ENCODE measurements at places on chromosomes 6 and 20.

DNA sequence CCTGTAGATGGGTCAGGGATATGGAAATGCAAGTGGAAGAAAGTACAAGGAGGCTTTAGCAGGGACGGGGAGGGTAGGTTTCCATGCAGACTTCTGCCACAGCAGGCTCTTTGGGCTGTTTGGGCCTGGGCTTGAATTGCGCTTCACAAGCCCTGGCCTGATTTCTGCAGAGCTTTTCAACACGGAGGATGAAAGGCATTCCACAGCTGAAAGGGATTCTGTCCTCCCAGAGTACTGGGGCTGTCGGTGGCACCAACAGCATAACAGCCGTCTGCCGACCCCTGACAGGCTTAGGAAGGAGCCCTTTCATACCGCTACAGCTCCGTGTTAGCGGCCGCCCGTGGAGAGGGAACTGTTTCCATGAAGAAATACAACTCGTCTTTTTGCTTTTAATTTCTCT lies 22.9 kb upstream of the TBC1D7 start:
- no peak for DNase-seq

- DNase-seq, result peak; percentile 35
Observed at GRCh38 chr6:135181333-135182070, 394 bp downstream of the MYB start.

DNA sequence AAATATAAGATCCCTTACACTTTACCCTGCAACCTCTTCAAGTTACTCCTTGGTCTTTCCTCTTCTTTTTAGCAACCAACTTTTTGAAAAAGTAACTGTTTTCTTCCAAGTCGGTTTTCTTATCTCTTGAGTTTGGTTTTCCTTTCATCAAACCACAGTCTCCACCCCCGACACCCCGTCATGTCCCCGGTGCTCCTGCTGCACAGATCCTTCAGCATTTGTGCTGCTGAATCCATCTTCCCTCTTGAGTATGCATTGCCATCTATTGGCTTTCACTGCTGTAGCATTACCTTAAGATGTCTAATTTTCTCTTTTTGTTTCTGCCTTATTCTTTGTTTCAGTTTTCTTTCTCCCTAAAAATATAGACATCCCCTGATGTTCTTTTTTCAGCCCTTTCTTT lies 11.9 kb upstream of the TNFRSF21 start:
- no peak for DNase-seq

DNA sequence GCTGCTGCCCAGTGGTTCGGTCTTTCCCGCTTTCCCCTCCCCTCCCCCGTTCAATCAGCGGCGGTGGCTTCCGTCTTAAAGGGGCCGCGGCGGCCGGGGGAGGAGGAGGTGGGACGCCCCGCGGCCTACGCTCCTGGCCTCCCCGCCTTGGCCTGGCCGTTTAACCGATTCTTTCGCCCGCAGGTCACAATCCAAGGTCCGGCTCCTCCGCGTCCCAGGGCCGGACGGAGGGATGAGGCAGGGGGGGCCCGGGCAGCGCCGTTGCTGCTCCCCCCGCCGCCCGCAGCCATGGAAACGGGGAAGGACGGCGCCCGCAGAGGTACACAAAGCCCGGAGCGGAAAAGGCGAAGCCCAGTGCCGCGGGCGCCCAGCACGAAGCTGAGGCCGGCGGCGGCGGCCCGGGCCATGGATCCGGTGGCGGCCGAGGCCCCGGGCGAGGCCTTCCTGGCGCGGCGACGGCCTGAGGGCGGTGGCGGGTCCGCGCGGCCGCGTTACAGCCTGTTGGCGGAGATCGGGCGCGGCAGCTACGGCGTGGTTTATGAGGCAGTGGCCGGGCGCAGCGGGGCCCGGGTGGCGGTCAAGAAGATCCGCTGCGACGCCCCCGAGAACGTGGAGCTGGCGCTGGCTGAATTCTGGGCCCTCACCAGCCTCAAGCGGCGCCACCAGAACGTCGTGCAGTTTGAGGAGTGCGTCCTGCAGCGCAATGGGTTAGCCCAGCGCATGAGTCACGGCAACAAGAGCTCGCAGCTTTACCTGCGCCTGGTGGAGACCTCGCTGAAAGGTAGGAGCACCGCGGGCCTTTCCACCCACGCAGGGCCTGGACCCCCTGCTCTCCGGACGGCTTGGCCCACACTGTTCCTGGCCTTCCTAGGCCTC lies 1.2 kb downstream of the STK35 start:
- peak; percentile 90 for DNase-seq

DNA sequence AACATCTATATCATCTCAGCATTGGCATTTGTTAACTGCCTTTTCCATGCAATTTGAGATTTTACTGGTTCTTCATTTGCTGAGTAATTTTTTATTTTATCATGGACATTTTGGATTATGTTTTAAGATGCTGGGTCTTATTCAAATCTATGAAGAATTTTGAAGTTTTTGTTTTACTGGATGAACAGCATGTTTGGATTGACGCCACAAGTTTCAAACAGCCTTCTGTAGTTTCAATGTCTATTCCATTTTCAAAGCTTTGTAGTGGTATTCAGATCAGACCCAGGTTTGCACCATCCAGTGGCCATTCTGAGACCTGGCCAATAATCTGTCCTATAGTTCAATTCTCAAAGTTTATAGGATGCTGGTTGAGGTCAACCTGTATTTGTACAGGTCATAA lies 148.4 kb upstream of the STMND1 start:
- no peak for DNase-seq
